Mucosa of gallbladder (tissue), 1 donor: ENCODE measurements at places on chromosomes 11 and 22.
A peak's percentile ranks its signal among the peaks of the same experiment; 100 is the strongest.

DNA sequence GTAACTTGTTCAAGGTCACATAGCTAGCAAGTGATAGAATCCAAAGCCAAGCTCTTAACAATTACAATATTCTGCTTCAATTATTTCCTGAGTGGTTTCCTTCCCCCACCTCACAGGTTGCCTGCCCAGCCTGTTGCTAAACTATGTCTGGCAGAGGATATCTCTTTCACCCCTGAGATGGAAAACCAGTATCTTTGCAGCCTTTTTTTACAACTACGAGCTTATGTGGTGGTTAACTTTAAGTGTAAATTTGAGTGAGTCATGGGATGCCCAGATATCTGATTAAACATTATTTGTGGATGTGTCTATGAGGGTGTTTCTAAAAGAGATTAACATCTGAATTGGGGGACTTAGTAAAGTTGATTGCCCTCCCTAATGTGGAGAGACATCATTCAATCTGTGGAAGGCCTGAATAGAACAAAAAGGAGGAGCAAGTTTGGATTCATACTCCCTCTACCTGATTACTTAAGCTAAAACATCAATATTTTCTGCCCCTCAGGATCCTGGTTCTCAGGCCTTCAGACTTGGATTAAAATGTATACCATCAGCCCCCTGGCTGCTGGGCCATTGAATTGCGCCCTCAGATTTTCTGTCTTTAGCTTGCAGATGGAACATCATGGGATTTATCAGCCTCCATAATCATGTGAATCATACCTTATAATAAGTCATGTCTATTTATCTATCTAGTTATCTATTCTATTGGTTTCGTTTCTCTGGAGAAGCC, 911.9 kb downstream of the METTL15 start:
- DNase-seq, result no peak

GRCh38 chr11:113256431-113257202, 57.8 kb upstream of the TTC12 start:
- no peak for DNase-seq

DNA sequence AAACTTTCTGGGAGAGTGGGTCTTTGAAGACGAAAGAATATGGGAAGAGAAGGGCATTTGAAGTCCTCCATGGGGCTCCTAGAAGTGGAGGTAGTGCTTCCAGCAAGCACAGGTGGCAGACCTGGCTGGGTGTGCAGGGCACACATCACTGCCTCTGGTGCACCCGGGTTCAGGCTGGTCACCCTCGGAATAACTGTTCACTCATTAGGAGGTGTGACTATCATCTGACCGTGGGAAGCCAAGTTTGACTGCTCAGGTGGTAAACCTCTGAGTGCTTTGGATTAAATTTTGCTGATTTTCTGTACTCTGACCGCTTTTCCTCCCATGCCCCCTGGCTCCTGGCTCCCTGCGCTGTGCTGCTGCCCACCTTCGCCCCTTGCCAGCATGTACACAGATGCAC, 11.1 kb downstream of the ADAMTS15 start:
- DNase-seq, result no peak

GRCh38 chr22:28012832-28013460, 93.9 kb upstream of the PITPNB start:
- DNase-seq, result no peak

GRCh38 chr11:12170984-12171383, 60.6 kb downstream of the MICAL2 start:
- no peak for DNase-seq

DNA sequence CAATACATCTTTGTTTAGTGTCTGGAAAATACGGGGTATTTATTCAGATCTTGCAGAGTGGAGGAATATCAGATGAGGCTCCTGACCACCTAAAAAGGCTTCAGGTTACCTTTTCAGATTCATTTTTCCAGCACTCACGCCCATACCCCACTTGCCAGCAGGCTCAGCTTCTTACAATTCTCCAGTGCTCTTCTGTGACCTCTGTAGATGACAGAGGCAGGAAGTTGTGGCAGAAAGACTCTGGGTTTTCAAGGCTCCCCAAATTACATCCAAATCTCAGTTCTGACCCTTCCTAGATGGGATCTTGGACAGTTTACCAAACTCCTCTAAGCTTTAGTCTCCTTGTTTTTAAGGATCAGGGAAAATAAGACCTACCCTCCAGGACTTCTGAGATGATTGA, 61.1 kb downstream of the SYTL2 start:
- DNase-seq, result no peak

DNA sequence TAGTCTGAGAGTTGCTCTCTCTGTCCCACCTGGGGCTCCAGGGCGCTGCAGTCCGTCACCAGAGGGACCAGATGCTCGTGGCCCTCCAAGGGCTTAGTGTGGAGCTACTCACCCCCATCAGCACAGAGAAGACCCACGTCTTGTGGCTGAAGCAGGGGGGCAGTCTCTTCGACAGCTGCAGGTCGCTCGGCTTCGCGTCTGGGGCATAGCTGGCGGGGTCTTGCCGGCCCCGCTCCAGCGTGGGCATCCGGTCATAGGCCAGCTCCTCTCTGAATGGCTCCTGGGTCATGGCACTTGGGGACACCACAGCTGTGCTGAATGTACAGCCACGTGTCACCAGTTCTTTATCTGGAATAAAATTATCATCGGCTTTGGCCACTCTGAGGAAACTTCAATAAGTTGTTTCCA, 608 bp downstream of the MLC1 start:
- DNase-seq, result no peak

- DNase-seq, result no peak
Measured at GRCh38 chr22:49087716-49088601, 739.7 kb downstream of the BRD1 start.

DNA sequence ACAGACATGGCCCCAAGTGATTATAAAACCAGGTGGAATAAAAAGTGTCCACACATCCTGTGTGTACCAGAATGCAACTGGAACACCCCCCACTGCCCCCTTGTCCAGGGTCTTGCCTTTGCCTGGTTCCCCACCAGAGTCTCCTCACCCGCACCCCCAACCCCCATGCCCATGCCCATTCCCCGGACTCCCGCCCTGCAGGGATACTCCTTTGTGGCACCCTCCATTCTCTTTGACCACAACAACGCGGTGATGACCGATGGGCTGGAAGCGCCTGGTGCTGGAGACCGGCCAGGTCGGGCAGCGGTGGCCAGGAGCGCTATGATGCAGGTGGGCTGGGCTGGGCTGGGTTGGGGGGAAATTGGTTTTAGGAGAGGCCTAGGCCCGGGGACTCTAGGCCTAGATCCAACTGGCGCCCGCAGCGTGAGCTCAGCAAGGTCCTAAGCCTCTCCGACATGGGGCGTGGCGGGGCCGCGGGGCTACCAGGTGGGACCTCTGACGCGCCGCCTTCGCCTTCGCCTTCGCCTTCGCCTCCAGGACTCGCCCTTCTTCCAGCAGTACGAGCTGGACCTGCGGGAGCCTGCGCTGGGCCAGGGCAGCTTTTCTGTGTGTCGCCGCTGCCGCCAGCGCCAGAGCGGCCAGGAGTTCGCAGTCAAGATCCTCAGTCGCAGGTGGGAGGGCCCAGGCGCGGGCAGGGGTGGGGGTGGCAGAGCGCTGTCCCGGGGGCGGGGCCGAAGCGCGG, 9.1 kb downstream of the RPS6KA4 start:
- DNase-seq, result no peak

DNA sequence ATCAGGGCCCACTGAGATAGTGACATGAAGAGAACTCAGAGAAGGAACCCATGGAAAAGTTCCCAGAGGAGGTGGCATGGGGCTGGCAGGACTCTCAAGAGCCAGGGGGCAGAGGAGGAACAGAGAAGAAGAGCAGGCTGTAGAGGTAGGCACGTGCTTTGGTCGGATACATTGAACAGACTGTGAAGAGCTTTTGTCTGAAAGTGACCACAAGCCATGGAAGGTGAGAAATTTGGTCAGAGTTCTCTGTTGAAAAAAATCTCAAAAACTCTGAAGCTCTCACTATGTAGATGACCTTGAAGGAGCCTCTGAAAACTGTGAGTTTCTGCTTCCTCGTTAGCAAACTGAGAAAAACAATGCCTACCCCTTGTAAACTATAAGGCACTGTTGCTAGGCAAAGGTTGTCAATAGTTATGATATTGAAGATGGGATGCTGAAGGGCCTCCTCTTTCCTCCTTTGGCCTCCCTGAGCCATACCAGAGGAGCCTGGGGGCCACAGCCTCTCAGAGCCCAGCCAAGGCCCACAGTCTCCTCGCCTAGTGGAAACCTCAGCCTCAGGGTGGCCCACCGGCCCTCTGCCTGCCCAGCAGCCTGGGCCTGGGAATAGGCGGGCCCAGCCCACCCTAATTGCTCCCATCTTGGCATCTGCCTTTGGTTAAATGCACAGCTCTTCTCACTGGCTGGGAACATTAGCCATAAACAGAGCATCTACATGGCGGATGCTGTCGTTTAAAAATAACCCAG, 415.7 kb downstream of the SOX6 start:
- no peak for DNase-seq

- DNase-seq, result peak; percentile 6
Measured at GRCh38 chr22:49012712-49013395, 814.8 kb downstream of the BRD1 start.

- no peak for DNase-seq
Measured at GRCh38 chr22:42997582-42998090, 17.3 kb downstream of the PACSIN2 start.

DNA sequence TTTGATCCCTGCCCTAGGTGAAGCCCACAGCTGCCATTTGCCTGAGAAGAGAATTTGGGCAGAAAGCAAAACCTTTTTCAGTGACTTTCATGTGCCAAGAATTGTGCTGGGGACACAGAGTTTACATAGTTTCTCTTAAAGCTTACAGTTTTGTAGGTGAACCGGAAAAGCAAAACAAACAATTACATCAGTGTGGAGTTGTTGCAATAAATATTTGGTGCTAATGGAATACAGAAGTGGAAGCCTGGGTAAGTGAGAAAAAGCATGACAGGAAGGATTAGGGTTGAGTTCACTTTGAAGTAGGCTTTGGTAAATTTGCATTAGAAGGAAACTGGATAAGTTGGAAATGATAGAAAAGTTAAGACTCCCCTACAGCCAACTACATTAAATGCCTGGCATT, 82.7 kb downstream of the RASSF10 start:
- DNase-seq, result no peak

GRCh38 chr22:48635816-48636215, 1191.9 kb downstream of the BRD1 start:
- DNase-seq, result no peak

GRCh38 chr22:27474711-27475547, 326.6 kb downstream of the MN1 start:
- peak; percentile 49 for DNase-seq

- no peak for DNase-seq
Measured at GRCh38 chr22:30607300-30607930, 441 bp downstream of the TCN2 start.

DNA sequence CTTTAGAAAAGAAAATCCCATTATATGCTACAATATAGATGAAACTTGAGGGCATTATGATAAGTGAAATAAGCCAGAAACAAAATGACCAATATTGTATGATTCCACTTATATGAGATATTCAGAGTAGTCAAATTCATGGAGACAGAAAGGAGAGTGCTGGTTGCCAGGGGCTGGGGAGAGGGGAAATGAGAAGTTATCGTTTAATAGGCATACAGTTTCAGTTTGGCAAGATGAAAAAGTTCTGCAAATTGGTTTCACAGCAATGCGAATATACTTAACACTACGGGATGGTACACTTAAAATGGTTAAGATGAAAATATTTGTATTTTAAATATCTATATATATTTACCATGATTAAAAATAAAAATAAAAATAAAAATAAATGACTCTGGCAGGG, 31.1 kb upstream of the RDX start:
- no peak for DNase-seq

- DNase-seq, result no peak
Measured at GRCh38 chr22:36344106-36344827, 43.5 kb downstream of the MYH9 start.

- no peak for DNase-seq
Measured at GRCh38 chr22:17262976-17263375, 43.7 kb upstream of the ADA2 start.

DNA sequence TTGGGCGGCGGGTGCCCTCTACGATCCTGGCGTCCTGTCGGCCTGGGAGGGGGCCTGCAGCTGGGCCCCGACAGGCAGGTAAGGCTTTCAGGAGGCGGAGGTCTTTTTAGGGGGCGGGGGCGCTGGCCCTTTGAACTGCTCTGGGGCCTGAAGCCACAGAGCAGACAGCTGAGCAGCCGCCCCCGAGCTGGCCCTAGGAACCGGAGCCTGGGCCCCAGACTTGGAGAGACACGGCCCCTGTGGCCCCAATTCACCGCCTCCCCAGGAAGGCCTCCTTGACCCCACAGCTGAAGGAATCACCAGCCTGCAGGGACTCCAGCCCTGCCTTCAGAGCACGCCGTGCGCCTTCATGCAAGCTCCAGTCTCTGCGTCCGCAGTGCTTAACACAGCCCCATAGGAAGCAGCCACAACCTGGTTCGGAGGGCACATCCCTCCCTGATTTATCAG, 618 bp upstream of the CERK start:
- no peak for DNase-seq

DNA sequence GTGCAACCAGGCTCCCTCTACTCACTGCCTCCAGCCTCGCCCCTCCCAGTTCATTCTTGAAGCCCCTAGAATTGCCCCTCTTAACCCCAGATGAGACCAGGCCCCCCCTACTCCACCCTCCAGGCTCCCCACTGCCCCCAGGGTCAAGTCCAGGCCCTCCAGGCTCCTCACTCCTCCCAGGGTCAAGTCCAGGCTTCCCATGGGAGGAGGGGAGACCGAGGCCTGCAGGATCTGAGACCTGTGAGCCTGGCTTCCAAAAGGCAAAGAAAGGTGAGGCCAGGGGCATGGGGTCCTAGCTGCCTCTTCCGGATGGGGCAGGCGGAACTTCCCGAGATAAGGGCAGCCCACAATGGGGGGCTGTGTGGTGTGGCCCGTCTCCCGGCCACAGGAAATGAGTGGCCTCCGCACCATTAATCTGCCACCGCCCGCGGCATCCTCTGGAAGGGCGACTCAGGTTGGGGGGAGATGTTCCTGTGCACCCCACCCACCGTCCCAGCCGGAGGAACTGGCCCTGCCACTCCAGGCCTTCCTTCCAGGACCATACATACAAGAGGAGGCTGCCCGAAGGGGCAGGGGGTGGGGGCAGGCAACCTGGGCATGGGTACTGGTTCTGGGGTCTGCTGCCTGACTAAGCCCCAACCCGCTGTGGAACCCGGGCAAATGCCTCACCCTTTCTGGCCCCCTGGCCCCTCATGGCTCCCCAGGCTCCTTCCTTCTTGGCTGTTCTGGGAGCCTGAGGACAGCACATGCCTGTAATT, 35.1 kb upstream of the WNT11 start:
- DNase-seq, result no peak

GRCh38 chr22:36580846-36581245, 51.9 kb upstream of the EIF3D start:
- DNase-seq, result no peak

- no peak for DNase-seq
Measured at GRCh38 chr22:25941365-25941960, 199.5 kb downstream of the MYO18B start.

GRCh38 chr11:62921573-62922188, 518 bp upstream of the CHRM1 start:
- DNase-seq, result no peak

- DNase-seq, result peak; percentile 2
Measured at GRCh38 chr11:117978991-117979390, 7.2 kb upstream of the IL10RA start.

DNA sequence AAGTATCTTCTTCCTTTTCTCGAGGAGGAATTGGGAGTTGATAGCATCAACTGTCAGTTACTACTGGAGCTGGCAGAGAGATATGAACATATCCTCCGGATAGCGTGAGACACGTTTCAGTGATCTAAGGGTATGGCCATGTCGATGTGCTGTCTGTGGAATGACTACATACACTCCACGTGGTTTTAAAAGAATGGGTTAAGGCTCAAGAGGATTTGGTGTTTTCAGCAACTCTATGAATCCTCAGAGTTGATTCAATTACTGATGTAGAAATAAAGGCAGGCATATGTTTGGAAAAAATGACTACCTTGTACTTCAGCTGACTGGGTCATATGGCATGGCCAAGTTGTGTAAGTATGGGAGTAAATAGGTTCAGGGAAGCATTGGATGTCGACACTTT, 22.9 kb downstream of the MMP13 start:
- no peak for DNase-seq
